Gastroesophageal sphincter (tissue), 4 donors: ENCODE measurements at places on chromosomes 11 and 22. TPM values are rescaled to one million over a fixed set of nuclear protein-coding genes. Genes with fewer than 3 reads are reported as not detected.

IFTAP gene
- total RNA-seq: 25.4 TPM

- no peak overlapping the region for H3K4me3 ChIP-seq
- H3K27me3 ChIP-seq: peaks cover 39% of the 10 kb centered on the region
- H3K4me1 ChIP-seq: no peaks in the 10 kb centered on the region
- no peak overlapping the region for H3K27ac ChIP-seq
- peak; percentile 41 for ATAC-seq
- no peaks in the 10 kb centered on the region for H3K36me3 ChIP-seq
Measured at GRCh38 chr11:123580557-123581275, 73.7 kb downstream of the SCN3B start.

DNA sequence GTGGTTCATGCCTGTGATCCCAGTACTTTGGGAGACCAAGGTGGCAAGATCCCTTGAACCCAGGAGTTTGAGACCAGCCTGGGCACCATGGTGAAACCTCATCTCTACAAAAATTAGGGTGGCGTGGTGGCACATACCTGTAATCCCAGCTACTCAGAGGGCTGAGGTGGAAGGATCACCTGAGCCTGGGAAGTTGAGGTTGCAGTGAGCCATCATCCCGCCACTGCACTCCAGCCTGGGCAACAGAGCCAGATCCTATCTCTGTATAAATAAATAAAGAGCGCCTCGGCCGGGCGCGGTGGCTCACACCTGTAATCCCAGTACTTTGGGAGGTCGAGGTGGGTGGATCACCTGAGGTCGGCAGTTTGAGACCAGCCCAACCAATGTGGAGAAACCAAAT lies 27.9 kb downstream of the TOB2 start:
- peak overlapping the region; percentile 99 for H3K27ac ChIP-seq
- no peak overlapping the region for H3K4me3 ChIP-seq
- H3K36me3 ChIP-seq: no peaks in the 10 kb centered on the region

DNA sequence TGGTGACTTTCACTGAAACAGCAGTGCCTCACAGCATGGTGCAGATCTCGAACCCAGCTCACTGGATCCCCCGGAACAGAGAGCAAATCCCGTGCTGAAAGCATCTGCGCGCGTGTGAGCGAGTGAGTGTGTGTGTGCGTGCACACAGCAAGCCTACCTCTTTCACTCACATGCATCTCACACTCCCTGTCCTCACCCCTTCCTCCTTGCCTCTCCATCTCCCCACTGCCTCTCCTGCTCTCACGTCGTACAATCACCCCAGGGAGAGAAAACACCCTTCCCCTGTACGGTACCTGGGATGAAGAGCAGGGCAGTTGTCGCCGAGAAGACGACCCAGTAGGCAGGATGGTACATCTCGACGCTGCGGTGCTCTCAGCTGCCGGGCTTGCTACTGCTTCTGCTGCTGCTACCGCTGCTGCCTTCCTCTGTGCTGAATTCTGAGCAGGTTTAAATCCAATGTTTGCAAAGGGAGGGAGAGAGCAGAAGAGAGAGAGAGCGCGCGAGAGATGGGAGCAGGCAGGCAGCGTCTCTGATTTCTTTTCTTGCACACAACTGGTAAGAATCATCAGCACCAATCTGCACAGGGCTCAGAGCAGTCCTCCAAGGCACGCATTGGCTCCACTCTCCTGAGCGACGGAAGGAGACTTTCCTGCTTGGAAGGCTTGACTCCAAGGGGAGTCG lies at the start of gene OPCML:
Gene OPCML (minus strand): TSS at position 531 of the 681 bp plus-strand sequence.
- peak within 1 kb of the TSS; percentile 29 for H3K4me3 ChIP-seq
- no peak within 1 kb of the TSS for H3K27ac ChIP-seq
- peak; percentile 13 for ATAC-seq
- no peaks in the 10 kb centered on the region for H3K4me1 ChIP-seq
- H3K36me3 ChIP-seq: no peaks in the 10 kb centered on the region

GRCh38 chr11:8947230-8947943 lies 4.6 kb upstream of the ASCL3 start:
- H3K27ac ChIP-seq: no peak overlapping the region
- H3K36me3 ChIP-seq: no peaks in the 10 kb centered on the region
- no peak overlapping the region for H3K4me3 ChIP-seq
- H3K4me1 ChIP-seq: no peaks in the 10 kb centered on the region
- no peaks in the 10 kb centered on the region for H3K27me3 ChIP-seq

LIF gene
- not detected for total RNA-seq

DNA sequence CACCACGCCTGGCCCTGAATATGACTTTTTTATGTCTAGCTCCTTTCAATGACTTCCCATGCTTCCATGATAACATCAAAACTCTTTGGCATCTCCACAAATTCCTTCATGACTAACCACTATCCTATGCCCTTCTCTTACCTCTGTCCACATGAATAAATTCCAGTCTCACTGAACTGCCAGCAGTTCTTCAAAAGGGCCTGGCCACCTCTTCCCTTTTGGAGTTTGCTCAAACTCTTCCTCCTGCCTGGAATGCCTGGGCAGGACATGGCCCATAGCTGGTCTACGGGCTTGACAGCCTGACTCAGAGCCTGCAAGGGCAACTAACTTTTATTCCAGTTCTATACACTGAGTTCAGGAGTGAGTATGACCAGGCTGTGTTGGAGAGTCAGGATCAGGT lies 41.8 kb upstream of the ZBTB16 start:
- no peak overlapping the region for H3K4me3 ChIP-seq
- no peaks in the 10 kb centered on the region for H3K4me1 ChIP-seq
- ATAC-seq: no peak
- no peak overlapping the region for H3K27ac ChIP-seq

GRCh38 chr11:48004456-48004855 lies 24.1 kb downstream of the PTPRJ start:
- ATAC-seq: no peak
- H3K4me3 ChIP-seq: no peak overlapping the region
- H3K27ac ChIP-seq: no peak overlapping the region
- H3K36me3 ChIP-seq: no peaks in the 10 kb centered on the region
- peaks cover 15% of the 10 kb centered on the region for H3K4me1 ChIP-seq

DNA sequence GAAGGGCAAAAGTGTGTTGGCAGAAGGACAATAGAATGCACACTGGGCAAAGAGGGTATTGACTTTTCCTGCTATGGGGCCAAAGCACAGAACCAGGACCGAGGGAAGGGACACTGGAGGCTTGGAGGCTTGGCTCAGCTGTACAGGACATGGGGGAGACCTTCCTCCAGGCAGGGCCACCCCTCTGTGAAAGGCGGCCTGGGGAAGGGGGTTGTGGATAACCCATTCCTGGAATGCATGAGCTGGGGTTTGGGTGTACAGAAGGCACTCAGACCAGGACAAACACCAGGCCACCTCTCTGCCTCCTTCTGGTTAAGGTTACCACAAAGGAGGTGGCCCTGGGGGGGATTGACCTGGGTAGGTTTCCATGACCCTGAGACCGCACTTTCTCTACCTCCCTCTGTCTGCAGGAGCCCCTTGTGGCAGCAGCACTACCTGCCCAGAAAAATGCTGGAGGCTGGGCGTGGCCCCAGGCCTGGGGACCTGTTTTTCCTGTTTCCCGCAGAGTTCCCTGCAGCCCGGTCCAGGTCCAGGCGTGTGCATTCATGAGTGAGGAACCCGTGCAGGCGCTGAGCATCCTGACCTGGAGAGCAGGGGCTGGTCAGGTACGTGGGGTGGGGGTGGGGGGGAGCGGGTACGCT lies 9.6 kb downstream of the P2RY2 start:
- no peaks in the 10 kb centered on the region for H3K27me3 ChIP-seq
- H3K4me1 ChIP-seq: no peaks in the 10 kb centered on the region
- no peak overlapping the region for H3K27ac ChIP-seq
- no peak overlapping the region for H3K4me3 ChIP-seq
- ATAC-seq: no peak

DNA sequence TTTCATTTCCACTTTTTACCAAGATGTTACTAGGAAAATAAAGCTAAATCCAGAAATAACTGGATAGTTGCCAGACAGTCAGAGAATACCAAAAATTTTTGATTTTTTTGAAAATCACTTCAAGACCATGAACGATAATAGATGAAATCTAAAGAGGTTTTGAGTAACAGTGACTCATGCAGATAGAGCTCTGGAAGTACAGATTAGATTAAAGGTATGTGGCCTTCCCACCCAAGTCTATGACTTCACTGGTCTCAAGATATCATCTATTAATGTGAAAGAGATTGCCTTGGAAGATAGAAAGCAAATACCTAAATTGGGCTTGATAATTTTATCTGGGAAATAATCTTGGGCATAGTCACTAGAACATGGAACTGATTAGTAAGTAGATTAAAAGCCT lies 415.9 kb downstream of the METTL15 start:
- no peak overlapping the region for H3K4me3 ChIP-seq
- no peaks in the 10 kb centered on the region for H3K4me1 ChIP-seq
- no peak overlapping the region for H3K27ac ChIP-seq
- H3K36me3 ChIP-seq: no peaks in the 10 kb centered on the region

SLC22A6 gene
- not detected for total RNA-seq

GRCh38 chr11:26761361-26761809 lies 39.5 kb upstream of the SLC5A12 start:
- no peaks in the 10 kb centered on the region for H3K27me3 ChIP-seq
- peaks cover 28% of the 10 kb centered on the region for H3K4me1 ChIP-seq
- H3K36me3 ChIP-seq: no peaks in the 10 kb centered on the region
- H3K4me3 ChIP-seq: no peak overlapping the region
- ATAC-seq: peak; percentile 19

DNA sequence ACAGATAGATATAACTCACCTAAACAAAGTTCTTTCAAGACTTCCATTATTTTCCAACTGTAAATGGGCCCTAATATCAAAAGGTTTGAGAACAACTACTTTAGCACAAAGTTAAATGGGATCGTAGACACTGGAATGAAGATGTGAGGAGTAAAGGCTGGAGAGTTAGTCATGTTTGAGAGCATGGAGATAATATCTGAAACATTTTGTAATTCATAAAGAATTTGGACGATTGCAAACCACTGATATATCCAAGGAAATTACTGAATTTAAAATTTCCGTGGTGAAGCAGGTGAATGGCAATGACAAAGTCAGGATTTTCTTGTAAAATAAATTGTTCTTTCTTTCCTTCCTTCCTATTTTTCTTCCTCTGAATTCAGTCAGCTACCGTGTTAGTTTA lies 564.9 kb downstream of the CNTN5 start:
- no peaks in the 10 kb centered on the region for H3K36me3 ChIP-seq
- ATAC-seq: no peak
- H3K27me3 ChIP-seq: no peaks in the 10 kb centered on the region
- H3K27ac ChIP-seq: no peak overlapping the region
- H3K4me1 ChIP-seq: no peaks in the 10 kb centered on the region

CARD16 gene
- total RNA-seq: 4.3 TPM

GRCh38 chr11:72787216-72788104 lies 6.4 kb downstream of the STARD10 start:
- H3K27me3 ChIP-seq: no peaks in the 10 kb centered on the region
- no peak for ATAC-seq
- H3K27ac ChIP-seq: no peak overlapping the region
- H3K36me3 ChIP-seq: no peaks in the 10 kb centered on the region
- no peaks in the 10 kb centered on the region for H3K4me1 ChIP-seq
- H3K4me3 ChIP-seq: no peak overlapping the region

GRCh38 chr11:87252869-87253268 lies 215.1 kb downstream of the TMEM135 start:
- no peak overlapping the region for H3K27ac ChIP-seq
- no peaks in the 10 kb centered on the region for H3K36me3 ChIP-seq
- peaks cover 26% of the 10 kb centered on the region for H3K4me1 ChIP-seq
- ATAC-seq: no peak
- no peak overlapping the region for H3K4me3 ChIP-seq

DNA sequence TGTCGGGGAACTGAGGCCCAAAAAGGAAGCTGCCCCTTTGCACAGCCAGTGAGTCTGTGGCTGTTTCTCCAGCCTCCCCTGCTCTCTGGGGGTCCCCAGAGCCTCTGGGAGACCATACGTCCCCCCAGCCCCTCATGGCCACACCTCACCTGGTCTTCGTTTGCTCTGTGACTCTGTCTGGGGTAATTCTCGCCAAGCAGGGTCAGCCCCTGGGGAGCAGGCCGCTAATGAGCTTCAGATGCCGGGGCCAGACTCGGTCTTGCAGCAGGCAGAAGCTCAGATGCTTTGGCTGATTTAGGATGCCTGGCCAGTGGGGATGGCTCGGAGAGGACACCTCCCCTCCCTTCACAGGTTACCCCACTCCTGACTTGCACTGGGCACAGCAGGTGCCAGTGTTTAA lies 24.1 kb upstream of the WNT11 start:
- H3K4me3 ChIP-seq: no peak overlapping the region
- H3K36me3 ChIP-seq: no peaks in the 10 kb centered on the region
- no peak overlapping the region for H3K27ac ChIP-seq
- H3K27me3 ChIP-seq: no peaks in the 10 kb centered on the region

GRCh38 chr22:46935506-46936377 lies 173.3 kb downstream of the TBC1D22A start:
- ATAC-seq: peak; percentile 34
- H3K36me3 ChIP-seq: no peaks in the 10 kb centered on the region
- H3K27me3 ChIP-seq: no peaks in the 10 kb centered on the region
- no peaks in the 10 kb centered on the region for H3K4me1 ChIP-seq
- no peak overlapping the region for H3K27ac ChIP-seq

MGAT3 gene
- total RNA-seq: 2.8 TPM

DNA sequence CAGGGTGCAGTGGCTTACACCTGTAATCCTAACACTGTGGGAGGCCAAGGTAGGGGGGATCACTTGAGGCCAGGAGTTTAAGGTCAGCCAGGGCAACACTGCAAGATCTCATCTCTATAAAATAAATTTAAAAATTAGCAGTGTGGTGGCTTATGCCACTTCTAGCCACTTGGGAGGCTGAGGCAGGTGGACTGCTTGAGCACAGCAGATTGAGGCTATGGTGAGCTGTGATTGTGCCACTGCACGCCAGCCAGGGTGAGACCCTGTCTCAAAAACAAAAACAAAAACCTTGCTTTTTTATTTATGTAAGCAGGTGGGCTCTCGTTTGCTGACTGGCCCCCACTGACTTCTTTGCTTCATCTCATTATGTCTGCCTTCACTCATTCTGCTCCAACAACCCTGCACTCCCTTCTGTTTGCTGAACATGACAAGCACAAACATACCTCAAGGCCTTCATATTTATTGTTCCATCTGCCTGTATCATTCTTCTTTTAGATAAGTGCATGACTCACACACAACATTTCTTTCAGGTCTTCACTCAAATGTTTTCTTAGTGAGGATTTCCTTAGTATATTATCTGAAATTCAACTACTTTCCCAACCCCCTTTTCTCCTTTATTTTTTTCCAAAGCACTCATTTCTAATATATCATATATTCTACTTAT lies 32.4 kb upstream of the CLNS1A start:
- no peak overlapping the region for H3K4me3 ChIP-seq
- no peaks in the 10 kb centered on the region for H3K27me3 ChIP-seq
- H3K4me1 ChIP-seq: no peaks in the 10 kb centered on the region
- no peak for ATAC-seq

CASP5 gene
- 0.67 TPM for total RNA-seq

DNA sequence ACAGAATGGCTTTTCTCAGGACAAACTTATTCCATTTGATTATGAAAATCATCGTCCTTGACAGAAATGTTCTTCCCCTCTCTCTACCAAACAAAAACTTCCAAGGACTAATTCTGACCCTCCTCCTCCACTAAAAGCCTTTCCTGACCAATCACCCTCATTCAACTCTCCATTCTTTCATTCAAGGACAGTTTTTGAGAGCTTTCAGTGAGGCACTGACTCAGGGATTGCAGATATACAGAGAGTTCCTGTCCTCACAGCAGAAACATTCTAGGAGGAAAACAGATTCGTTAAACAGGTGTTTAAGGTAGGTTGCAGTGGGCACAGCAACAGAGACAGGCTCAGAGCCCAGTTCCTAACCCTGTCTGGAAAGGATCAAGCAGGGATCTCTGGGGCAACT lies 41.5 kb downstream of the OR4D9 start:
- H3K36me3 ChIP-seq: no peaks in the 10 kb centered on the region
- H3K4me3 ChIP-seq: no peak overlapping the region
- H3K4me1 ChIP-seq: no peaks in the 10 kb centered on the region
- no peaks in the 10 kb centered on the region for H3K27me3 ChIP-seq
- no peak overlapping the region for H3K27ac ChIP-seq

RBMXL2 gene
- not detected for total RNA-seq
